ENCODE measurements at places on chromosomes 13 and 19.

DNA sequence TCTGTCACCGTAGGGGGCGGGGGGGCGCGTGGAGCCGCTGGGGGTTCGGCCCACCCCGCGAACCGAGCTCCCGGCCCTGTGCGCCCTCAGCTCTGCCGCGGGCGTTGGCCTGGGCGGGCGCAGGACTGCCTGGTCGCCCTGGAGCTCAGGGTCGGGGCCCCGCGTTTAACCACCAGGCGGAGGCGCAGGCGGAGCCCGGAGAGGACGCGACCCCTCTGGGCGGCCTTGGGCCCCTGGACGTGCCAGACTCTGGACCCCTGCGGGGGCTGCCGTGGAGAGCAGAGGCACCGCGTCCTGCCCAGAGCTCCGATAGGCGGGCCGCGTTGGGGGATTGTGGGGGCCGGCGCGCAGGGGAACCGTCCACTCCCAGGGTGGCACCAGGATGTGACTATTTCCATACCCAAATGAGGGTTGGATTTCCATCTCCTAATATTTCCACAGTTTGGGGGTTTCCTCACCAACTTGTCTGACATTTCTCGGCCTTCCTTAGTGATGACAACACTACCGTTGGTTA is 13.0 kb upstream of the USP29 start:
- DNase-seq: no peak

GRCh38 chr19:55133639-55134444 is 15.2 kb downstream of the TNNT1 start:
- DNase-seq: no peak

DNA sequence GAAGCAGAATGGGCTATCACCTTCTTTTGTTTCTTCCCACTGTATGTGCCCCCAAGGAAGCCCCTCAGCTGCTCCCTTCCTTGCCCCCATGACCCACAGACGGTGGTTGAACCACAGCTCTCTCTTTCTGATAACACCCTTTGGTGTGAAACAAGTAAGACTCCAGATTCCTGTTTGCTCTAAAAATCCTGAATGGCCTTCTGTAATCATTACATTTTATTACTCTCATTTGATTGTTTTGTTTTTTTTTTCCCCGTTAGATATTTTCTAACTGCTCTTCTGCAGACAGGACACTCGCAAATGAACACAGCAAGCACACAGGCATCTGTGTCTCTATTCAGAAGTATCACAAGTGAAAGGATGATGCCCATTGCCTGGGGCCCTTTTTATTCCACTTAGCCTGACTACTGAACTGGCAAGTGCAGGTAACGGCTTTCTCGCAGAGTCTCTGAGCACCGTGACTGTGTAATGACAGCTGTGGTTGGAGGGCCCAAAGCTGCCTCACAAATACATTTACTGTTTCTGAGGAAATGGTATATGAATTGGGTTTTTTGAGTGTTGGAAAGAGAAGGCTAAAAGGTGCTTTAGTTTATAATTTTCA is 59.3 kb downstream of the OXGR1 start:
- no peak for DNase-seq

GRCh38 chr13:102800145-102801041 is 1.5 kb downstream of the BIVM start:
- no peak for DNase-seq

- no peak for DNase-seq
These were observed 12.8 kb downstream of the MOB3A start for GRCh38 chr19:2083174-2083854.
